Substantia nigra (tissue), 51 donors: ENCODE measurements at places on chromosomes 6 and 20.

GRCh38 chr20:43331906-43332305, 125.8 kb upstream of the SRSF6 start:
- DNase-seq: no peak

DNA sequence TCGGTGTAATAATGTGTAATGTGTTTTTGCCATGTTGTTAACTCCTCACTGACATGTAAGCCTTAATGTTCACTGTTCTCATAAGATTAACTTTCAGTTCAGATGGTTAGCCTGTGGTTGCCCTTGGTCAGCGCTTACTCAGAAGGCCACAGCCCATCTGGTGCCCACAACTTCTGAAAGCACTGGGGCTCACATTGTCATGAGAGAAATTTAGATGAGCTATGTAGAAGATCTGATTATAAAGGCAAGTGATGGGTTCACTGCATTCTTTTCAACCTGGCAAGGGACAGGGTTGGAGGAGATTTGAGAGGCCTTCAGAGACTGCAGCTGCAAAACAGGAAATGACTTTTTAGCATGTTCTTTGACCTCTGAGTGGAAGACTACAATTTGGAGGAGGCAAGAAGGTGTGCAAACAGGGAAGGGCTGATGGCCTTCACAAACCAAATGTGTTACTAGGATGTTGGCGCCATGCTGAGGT, 242.3 kb upstream of the SUPT3H start:
- DNase-seq: no peak

- DNase-seq: no peak
Observed at GRCh38 chr6:4208158-4208557, 72.8 kb upstream of the ECI2 start.

GRCh38 chr20:24797113-24797512, 152.0 kb upstream of the CST7 start:
- DNase-seq: no peak

- no peak for DNase-seq
Observed at GRCh38 chr6:7818257-7819214, 92.1 kb downstream of the TXNDC5 start.

- DNase-seq: no peak
Observed at GRCh38 chr6:50836231-50836630, 17.6 kb downstream of the TFAP2B start.

DNA sequence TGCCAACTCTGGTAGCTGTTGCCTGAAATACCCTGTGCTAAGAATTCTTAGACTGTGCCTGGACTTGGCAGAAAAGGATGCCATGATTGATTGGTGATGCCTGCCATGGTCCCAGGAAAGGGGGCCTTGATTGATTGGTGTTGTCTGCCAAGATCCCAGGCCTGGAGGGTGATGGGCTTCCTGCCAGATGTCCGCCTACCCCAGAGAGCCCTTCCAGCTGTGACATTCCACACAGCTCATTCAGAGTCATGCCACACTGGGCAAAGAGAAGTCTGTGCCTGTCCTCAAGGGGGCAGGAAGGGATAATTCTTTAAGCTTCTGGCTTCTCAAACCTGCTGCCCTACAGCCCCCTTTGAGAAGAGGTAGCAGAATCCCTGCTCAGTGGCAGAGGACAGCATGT, 24.6 kb downstream of the RIMS4 start:
- no peak for DNase-seq

DNA sequence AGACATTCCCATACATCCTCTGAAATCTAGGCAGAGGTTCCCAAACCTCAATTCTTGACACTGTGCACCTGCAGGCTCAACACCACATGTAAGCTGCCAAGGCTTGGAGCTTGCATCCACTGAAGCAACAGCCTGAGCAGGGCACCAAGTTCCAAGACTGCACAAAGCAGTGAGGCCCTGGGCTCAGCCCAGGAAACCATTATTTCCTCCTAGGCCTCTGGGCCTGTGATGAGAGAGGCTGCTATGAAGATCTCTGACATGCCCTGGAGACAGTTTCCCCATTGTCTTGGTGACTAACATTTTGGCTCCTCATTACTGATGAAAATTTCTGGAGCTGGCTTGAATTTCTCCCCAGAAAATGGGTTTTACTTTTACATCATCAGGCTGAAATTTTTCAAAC, 107.5 kb upstream of the SAMD5 start:
- no peak for DNase-seq

- peak; percentile 47 for DNase-seq
Observed at GRCh38 chr6:31400467-31401289, 2.7 kb upstream of the MICA start.

GRCh38 chr6:144017166-144018094, 9.4 kb upstream of the PLAGL1 start:
- no peak for DNase-seq

DNA sequence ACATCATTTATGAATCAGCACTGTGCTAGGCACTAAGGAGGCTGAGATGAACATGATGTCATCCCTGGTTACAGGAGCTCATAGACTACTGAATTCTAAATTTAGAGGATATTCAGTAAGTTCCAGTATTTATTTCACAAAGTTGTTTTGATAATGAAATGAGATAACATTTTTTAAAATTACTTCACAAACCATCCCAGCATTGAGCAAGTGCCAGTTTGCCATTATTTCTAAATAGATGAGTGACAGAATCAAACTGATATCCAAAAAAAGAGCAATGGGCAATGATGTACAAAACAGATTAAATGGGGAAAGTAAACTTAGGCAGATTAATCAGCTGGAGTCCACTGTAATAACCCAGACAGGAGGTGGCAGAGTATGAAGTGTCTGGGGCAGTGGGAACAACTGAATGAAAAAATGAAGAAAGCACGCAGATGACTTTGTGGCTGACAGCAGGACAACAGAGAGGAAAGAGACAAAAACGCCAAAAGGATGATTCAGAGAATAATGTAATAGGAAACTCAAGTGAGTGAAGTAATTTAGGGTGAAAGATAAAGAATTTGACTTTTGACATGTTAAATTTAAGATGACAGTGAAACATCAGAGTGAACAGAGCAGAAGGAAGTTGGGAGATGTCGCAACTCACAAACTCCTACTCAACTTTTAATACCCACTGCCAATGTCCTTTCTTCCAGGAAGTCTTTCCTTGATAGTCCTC, 70.2 kb downstream of the RCAN2 start:
- DNase-seq: no peak

GRCh38 chr6:140554421-140554820, 1180.0 kb upstream of the CITED2 start:
- no peak for DNase-seq

DNA sequence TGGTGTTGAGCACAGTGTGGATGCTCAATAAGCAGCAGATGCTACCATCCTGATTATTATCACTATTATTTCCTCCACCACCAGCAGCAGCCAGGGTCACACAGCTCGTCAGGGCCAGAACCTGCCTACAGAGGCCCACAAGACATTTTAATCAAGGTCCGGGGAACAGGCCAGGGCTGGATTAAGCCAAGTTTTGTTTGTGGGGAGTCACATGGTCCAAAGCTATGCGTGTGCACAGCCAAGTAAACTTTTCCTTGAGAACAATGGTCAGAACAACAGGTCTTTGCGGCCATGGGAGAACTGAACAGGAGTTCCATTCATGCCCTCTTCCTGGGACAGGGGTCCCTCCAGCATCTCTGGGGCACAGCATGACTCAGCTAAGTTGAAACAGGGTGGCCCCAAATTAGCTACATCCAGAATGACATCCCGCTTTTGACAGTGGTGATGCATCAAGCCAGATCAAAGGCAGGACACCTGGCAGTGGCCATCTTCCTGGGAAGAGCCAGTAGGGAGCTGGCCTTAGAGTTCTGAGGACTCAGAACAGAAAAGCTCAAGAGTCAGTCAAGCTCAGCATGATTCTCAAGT, 11.7 kb downstream of the SNTA1 start:
- peak; percentile 41 for DNase-seq

GRCh38 chr6:156599978-156600590, 177.1 kb upstream of the ARID1B start:
- DNase-seq: no peak

- DNase-seq: no peak
Observed at GRCh38 chr20:47654370-47654769, 130.9 kb downstream of the SULF2 start.

GRCh38 chr20:22795433-22795832, 211.1 kb upstream of the FOXA2 start:
- DNase-seq: no peak

DNA sequence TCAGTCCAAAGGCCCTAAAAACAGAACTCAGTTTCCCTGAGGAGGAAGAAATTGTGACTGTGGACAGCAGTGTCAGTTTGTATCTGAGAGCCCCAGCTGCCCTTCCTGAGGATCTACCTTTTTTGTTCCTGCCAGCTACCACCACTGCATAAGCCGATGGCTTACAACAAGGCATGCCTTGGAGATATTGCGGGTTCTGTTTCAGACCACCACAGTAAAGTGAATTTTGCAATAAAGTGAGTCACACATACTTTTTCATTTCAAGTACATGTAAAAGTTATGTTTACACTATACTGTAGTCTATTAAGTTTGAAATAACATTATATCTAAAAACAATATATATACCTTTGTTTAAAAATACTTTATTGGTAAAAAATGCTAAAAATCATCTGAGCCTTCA, 9.6 kb upstream of the CST3 start:
- DNase-seq: no peak

DNA sequence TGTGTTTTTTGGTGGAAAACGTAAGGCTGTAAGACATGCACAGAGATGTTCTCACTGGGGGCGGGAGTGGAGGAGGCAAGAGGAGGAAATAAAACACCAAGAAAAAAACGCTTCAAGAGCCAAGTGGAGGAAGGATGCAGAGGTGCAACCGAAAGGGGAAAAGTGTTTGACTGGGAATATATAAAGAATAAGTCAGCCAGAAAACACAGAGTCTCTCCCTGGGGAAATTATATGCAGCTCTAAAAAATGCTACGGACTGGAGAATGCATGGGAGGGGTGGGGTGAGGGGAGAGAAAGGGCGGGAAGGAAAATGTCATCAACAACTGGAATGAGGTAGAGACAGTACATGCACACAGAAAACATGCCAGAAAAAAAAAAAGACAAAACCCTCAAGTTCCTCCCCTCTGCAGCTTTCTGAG, 133.5 kb downstream of the SCML4 start:
- DNase-seq: no peak

DNA sequence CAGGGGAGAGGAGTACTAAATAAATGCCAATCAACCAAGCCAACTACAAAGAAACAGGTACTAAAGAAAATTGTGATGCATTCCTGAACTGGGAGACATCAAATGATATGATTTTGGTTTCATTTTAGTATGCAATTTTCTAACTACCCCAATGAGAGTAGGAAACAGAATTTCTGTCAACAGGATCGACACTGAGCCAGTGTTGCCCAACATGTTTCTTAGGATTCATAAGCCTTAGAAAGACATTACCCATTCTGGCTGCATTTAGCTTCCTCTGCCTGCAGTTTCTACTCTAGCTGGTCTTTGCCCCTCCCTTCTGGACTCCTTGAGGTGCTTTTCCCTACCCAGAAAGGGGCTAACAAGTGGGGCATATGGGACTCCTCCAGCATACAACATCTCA, 49.8 kb downstream of the KCTD20 start:
- no peak for DNase-seq

- DNase-seq: no peak
Observed at GRCh38 chr20:23090878-23091277, 4.8 kb upstream of the CD93 start.

GRCh38 chr20:21089391-21089790, 16.8 kb downstream of the LINC00237 start:
- no peak for DNase-seq

DNA sequence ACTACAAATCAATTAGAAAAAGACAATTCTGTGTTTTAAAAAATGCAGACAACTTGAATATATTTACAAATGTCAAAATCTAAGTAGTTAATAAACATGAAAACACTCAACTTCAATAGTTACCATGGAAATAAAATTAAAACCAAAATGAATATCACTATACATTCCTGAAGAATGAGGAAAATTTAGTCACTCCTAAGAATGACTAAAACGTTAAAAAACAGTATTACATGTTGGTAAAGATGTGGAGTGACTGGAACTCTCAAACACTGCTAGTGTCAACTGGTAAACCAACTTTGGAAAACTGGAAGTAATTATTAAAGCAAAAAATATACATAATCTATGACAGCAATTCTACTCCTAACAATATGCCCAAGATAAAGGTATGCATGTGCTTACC, 36.3 kb downstream of the AHI1 start:
- DNase-seq: no peak

DNA sequence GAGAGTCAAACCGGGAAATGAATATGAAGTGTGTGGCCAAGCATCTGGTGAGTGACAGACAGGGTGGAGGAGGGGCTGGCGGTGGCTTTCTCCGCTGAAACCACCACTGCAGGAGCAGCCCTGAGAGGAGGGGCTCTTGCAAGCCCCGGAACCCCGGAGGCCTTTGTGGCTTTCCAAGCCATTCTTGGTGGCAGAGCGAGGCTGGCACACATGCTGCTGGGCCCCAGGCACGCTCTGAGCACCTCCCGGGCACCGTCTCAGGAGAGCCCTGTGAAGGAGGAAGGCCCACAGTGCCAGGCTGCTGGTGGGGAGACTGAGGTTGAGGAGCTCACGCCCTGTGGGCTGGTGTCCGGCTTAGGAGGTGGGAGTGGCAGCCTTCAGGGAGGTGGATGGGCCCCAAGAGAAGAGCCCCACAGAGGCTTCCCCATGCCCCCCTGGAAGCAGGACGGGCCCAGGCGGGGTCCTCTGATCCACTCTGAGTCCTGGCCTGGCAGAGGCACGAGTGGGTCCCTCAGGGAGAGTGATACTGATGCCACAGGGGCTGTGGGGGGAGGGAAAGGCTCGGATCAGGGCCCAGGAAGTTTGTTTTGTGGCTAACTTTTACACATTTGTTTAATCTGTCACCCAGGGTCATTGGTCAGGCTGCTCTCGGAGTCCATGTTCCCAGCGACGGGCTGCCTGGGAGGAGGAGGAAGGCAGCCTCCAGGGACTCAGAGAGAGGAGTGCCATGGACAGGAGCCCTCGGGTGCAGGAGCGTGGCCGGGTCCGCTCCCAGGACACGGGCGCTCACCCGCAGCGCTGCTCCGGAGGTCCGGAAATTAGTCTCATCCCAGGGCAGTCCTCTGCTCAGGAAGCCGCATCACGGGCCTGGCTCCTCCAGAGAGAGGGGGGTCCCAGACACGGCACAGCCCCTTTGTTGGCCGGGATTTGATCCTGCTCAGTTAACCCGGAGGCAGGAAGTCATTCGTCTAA, 170.7 kb downstream of the ERMARD start:
- DNase-seq: no peak

- DNase-seq: no peak
Observed at GRCh38 chr6:158667360-158667981, 17.6 kb downstream of the SYTL3 start.

DNA sequence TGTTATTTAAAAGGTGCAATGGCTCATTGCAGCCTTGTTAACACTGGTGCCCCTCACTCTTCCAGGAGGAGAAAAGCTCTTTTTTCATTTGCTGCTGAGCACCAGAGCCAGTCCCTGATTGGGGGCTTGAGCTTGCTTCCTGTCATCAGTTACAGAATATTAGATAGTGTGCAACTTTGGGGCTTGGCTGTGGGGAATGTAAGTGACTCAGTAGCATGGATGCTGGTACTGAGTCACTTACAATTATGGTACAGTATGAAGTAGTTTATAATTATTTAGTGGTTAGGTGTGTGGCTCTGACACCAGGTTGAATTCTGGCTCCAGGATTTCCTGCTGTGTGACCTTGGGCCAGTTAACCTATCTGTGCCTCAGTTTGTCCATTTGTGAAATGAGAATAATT, 37.6 kb downstream of the ANKS1A start:
- no peak for DNase-seq

- no peak for DNase-seq
Observed at GRCh38 chr6:42294759-42295158, 77.1 kb upstream of the MRPS10 start.
